ENCODE measurements at places on chromosomes 11 and 22. TPM values are rescaled to one million over a fixed set of nuclear protein-coding genes. Genes with fewer than 3 reads are reported as not detected.

The ST14 gene
- 35.1 TPM for total RNA-seq

The LRRC56 gene
- total RNA-seq: 2.0 TPM

The MIOX gene
- total RNA-seq: 0.10 TPM

The SLC5A1 gene
- total RNA-seq: not detected

The KRTAP5-2 gene
- not detected for total RNA-seq

The APOA1 gene
- not detected for total RNA-seq

The NELL1 gene
- total RNA-seq: not detected

The FAM83F gene
- total RNA-seq: 4.6 TPM

The GAL gene
- total RNA-seq: not detected

The OR4A15 gene
- not detected for total RNA-seq

The MPPED2 gene
- 0.10 TPM for total RNA-seq

The OR8G1 gene
- not detected for total RNA-seq

The TMEM121B gene
- total RNA-seq: not detected

The VPREB1 gene
- total RNA-seq: not detected

The CECR2 gene
- total RNA-seq: 0.10 TPM

The GPR83 gene
- total RNA-seq: under 0.01 TPM

The PAX6 gene
- 4.2 TPM for total RNA-seq
